NCI-H2081 treated with DMSO at 0.1 percent for 48 hours (cell line): ENCODE measurements at places on chromosomes 7 and 10.
A peak's percentile ranks its signal among the peaks of the same experiment; 100 is the strongest.

- no peak for DNase-seq
Observed at GRCh38 chr7:378041-378420, 88.1 kb downstream of the FOXL3 start.

- no peak for DNase-seq
Observed at GRCh38 chr7:50409856-50410745, 40.0 kb downstream of the FIGNL1 start.

DNA sequence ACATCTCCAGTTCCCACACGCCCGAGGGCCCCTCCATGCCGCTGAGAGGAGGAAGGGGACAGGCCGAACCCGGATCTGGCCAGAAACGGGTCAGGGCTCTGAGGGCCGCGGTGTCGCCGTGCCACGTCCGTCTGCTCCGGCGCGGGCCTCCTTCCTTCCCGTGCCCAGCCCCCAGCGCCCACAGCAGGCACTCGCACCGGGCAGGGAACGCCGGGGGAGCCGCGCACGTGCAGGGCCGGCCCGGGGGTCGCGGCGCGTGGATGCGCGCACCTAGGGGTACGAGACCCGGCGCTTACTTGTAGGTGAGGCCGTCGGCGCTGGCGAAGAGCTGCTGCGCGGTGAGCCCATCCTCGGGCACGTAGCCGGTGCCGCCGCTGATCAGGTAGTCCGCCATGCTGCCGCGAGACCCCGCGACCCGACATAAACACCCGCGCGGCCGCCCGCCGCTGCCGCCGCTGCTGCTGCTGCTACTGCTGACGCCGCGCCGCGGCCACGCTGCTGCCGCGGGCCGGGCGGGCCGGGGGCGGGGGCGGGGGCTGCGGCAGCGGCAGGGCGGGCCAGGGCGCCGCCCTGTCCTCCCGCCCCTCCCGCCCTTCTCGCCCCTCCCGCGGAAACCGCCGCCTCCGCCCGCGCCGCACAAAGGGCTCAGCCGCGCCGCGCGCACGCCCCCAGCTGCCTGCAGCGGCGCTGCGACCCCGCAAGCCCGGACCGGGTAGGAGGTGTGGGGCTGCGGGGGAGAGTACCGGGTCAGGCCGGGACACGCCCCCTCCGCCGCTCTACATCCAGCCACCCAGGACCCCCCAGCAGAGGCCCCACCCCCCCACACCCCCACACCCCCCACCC, 4.1 kb downstream of the IMPDH1 start:
- DNase-seq, result no peak

DNA sequence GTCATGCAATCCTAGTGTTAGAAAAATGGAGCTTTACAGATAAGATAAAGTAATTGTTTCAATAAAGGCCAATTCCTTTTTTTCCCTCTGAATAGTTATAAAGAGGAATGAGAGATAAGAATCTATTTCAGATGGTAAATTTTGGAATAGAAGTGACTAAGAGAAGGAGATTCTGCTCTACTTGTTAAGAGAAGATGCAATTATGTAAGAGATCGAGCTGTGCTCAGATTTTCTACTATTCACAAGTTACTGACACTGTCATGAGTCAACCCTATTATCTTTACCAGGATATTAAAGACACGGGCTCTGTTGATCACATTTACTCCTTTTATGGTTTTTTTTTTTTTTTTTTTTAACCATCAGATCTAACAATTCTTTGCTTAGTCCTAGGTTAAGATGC, 511.3 kb downstream of the ARL4A start:
- no peak for DNase-seq

GRCh38 chr7:94414481-94414880, 19.8 kb downstream of the COL1A2 start:
- DNase-seq, result no peak

DNA sequence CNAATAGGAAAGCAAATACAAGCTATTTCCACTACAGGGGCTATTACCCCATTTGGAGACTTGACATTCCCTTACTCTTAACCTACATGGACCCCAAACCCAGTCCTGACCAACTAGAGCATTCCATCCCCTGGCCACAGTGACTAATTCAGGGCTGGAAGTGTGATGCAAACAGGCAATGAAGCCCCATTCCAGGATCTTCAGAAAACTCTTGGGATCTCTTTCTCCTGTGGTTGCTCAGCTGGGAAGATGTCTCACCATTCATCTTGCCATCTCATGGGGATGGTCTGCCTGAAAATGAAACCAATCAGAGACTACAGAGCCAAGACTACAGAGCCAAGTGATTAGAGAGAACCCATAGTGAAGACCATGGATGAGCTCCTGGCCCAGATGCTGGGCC, 206.2 kb downstream of the ZNF365 start:
- DNase-seq, result no peak

DNA sequence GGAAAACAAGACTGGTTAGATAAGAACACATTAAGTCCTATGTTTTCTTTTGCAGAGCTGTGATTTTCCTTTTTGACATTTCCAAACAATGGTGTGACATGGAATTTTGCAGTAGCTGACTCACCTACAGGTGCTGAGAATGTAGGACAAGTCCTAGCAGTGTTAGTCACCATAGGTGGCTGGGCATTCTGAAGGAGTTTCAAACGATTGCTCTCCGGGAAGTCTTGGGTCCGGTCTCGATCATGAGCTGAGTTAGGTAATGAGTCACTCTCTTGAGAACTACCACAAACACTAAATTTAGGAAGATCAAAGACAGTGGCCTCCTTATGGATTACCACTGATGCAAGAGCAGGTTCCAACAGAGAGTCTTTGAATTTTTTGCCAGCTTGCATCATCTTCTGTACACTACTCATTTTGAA, 3.6 kb downstream of the FIGNL1 start:
- no peak for DNase-seq

- DNase-seq, result no peak
Observed at GRCh38 chr7:54968018-54968417, 50.8 kb upstream of the EGFR start.

GRCh38 chr7:66732439-66732838, 8.1 kb upstream of the RABGEF1 start:
- DNase-seq, result no peak

- DNase-seq, result no peak
Observed at GRCh38 chr10:102413806-102414561, 4.6 kb downstream of the PSD start.

GRCh38 chr10:63129888-63130287, 3.2 kb upstream of the NRBF2 start:
- no peak for DNase-seq

GRCh38 chr7:80134115-80134535, 506 bp upstream of the GNAI1 start:
- DNase-seq, result no peak

DNA sequence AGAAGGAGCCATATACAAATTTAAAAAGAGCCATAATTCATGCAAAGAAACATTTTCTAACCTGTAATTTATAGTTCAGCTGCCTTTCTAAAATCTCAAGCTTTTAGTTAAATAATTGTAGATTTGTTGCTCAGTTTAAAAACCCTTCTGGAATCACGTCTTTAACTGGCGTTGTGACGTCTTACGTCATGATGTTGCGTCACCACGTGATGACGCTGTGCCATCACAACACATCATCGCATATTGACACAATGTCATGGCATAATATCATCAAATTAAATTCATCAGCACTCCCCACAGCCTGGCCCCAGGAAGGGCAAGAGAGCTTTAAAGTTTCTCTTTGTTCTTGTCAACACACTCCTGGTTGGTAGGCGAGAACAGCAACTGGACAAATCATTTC, 194.8 kb downstream of the GRM8 start:
- no peak for DNase-seq

GRCh38 chr10:50641626-50642025, 17.9 kb upstream of the SGMS1 start:
- no peak for DNase-seq

GRCh38 chr7:101133621-101134398, 6.9 kb downstream of the SERPINE1 start:
- DNase-seq, result no peak

- no peak for DNase-seq
Observed at GRCh38 chr7:31065021-31065593, 13.0 kb downstream of the ADCYAP1R1 start.

DNA sequence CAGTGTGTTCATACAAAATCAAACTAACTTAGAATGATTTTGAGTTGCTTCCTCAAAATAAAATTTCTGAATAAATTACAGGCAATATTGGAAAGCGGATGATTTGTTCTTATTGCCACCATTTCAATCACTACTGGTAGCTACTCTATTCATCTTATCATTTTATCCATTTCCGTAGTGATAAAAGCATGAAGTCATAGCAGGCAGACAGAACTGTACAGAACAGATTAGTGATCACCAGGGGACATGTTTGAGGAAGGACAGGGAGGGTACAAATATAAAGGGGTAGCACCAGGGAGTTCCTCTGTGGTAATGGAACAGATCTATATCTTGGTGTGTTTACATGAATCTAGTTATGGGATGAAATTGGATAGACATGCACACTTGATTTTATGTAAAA, 138.5 kb downstream of the WNT2 start:
- no peak for DNase-seq

GRCh38 chr10:10870523-10871241, 147.0 kb upstream of the CELF2 start:
- no peak for DNase-seq

GRCh38 chr7:4085937-4086691, 596.0 kb upstream of the FOXK1 start:
- no peak for DNase-seq

- peak; percentile 49 for DNase-seq
Observed at GRCh38 chr7:2886900-2887299, 42.8 kb upstream of the GNA12 start.

DNA sequence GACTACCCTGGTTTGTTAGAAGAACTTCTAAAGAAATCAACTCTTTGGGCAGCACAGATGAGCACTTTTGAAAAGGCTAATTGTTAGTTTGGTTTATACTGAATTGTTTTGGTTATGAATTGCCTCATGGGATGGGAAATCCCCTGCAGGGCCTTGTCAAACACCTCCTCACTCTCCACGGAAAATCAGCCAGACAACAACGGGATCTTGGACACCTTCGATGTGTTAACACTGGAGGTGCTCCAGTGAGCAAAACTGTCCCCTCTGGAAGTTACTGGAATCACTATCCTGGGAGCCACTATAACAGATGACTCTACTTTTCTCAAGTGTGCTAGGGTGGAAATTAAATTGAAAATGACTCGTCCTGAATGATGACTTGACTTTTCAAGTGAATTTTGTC, 38.7 kb downstream of the CDK6 start:
- no peak for DNase-seq

DNA sequence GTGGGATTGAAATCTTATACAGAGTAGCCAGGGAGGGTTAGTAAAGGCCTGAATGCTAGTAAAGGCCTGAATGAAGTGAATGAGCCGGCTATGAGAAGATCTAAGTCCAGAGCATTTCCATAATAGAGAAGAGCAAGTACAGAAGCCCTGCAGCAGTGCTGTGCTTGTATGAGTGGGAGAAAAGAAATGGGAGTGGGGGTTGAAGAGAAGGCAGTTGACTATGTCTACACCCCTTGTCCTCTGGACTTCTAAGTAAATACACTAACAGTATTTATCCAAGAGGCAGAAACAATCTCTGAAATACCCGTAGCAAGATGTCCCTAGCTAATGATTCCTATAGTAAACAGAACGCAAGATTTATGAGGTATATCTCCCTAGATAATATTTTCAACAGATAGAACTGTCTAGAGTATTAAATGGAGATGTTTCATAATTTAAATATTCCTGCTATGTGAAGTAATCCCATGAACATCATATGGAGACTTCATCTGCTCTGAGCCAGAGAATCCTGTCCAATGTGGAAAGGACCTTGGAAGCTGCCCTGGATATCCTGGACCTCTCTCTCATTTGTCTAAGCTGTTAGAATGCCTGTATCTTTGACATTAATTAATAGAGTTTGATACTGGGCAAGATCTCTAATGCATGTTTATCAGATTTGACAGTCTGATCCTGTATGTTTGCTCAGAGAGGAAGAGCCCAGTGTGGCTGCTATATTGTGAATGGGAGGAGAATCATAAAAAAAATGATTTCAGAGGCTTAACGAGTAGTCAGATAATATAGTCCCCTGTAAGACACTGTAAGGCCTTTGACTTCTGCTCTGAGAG, 171.6 kb downstream of the LRRN3 start:
- no peak for DNase-seq

- DNase-seq, result no peak
Observed at GRCh38 chr7:141147482-141147881, 73.6 kb downstream of the TMEM178B start.

DNA sequence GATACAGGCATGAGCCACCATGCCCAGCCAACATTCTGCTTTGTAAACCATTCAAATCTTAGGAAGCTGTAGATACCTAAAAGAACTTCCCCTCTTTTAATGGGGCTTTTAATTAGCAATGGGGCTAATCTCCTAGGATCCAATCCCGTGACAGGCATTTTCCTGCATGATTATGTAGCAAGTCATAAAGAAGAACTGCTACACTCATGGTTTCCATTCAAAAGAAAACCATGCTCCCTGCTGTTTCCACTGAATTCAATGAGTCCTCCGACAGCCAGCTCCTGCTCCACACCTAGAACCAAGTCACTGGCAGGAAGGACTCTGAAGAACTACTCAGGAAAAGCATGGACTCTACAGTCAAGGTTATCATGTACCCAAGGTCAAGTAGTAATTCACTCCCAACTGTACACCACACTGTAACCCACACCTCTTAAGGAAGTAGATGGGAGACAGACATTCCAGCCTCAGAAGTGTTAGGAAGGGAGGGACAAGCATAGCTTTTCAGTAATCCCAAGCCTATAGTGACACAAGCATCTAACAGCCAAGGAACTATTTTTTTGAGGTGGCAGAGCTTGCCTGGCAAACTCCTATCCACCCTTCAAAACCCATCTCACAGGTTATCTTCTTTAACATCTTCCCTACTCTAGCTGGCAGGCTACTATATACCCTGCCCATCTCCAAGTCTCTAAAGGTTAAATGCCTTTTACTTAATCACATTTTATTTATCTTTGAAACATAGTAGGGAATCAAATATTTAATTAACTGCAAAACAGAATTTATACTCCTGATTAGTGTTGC, 47.5 kb downstream of the CTBP2 start:
- no peak for DNase-seq

- DNase-seq, result no peak
Observed at GRCh38 chr7:26185131-26185843, 15.3 kb downstream of the HNRNPA2B1 start.

DNA sequence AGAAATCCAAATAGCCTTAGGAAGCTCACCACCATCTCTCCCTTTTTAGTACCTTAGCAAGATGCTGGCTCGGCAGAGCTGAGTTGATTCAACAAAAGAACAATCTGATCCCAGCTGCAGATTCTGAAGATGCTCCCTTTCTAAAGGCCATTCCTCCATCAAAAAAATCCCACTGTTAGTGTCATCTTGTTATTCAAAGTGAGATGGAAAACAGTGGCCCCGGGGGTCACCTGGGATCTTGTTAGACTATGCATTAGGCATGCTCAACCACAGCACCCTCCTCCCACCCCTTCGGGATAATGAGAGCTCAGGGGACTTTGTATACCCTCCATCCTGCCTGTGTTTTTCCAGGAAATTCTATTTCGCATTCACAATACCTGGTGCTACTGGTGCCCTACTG, 2.4 kb downstream of the NCAPG2 start:
- DNase-seq, result no peak
